Substantia nigra (tissue), 51 donors: ENCODE measurements at places on chromosomes 7 and 10.

- DNase-seq, result no peak
Measured at GRCh38 chr10:28935061-28935460, 257.7 kb downstream of the BAMBI start.

GRCh38 chr7:115559877-115560276, 470.7 kb downstream of the TFEC start:
- DNase-seq, result no peak

- DNase-seq, result no peak
Measured at GRCh38 chr7:93843260-93843659, 47.3 kb downstream of the TFPI2 start.

GRCh38 chr10:5187867-5188266, 2.9 kb upstream of the AKR1C8 start:
- no peak for DNase-seq

- DNase-seq, result no peak
Measured at GRCh38 chr10:72344932-72345331, 9.8 kb downstream of the DNAJB12 start.

DNA sequence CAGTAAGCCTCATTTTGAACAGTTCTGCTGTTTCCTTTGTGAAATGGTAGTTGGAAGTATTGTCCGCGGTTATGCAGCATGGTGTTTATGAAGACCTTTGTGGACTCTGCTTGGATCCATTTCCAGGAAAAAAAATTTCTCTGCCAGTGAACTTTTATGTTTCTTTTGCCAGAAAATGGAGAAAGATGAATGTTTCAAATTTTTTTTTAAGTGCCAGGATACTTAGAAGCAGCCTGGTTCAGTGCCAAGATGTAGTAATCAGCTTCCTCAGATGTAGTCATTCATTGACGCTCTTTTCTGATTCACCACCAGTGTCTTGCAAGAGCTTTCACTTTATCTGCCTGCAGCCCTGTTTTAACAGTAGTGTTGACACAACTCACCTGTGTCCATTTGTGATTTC, 258.2 kb downstream of the SDK1 start:
- no peak for DNase-seq
